ENCODE measurements at places on chromosomes 4 and X.

DNA sequence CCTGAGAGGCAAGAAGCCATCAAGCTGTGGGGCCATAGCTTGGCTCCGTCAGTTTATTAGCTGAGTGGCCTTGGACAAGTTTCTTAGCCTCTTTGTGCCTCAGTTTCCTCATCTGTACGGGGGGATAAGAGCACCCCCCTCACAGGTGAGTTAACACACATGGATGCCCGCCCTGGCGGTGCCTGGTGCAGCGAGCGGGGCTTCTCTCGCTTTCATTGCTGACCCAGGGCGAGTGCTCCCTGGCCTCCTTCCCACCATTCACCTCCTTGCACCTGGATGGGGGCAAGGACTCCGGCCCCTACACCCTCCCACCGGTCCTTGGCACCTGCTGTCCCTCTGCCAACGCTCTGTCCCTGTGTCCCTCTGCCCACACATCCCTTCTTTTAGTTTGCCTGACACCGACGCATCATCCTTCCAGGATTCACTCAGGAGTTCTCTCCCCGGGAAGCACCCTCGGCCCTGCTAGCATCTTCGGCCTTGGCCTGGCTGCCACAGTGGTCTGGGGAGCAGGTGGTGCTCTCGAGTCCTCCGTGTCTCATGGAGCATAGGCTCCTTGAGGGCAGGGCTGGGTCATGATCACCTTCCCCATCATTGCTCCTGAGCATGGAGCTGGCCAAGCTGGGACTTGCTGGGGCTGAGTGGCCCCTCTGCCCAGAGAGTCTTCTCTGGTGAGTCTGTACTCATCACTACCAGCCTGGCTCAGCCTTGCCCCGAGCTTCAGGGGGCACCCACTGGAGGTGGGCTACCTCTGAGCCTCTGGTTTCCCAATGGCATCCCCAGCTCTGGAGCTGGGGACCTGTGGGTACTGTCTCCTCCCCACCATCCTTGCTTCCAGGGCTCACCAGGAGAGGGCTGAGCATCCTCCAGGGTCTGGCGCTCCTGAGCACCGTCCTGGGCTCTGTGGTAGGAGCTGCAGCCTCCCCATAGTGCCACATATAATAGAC, 53.8 kb upstream of the SORCS2 start:
- DNase-seq, result no peak

DNA sequence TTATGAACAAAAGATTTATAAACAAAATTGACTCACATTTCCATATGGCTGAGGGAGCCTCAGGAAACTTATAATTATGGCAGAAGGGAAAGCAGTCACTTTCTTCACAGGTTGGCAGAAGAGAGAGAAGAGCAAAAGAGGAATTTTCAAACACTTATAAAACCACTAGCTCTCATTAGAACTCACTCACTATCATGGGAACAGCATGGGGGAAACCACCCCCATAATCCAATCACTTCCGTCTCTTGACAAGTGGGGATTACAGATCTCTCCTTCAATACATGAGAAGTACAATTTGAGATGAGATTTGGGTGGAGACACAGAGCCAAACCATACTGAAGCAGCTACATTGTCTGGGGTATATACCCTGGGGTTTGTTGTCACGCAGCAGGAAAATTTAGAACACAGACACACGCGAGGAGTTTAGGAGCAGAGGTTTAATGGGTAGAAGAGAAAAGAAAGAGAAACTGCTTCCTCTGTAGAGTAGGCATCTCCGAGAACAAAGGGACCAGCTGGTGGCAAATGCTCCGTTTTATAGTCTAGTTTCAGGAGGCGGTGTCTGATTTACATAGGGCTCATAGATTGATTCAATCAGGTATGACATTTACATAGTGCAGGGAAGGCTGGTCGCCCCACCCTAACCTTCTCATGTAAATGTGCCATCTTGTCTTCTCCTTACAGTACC, 2277.7 kb upstream of the AGA start:
- no peak for DNase-seq

DNA sequence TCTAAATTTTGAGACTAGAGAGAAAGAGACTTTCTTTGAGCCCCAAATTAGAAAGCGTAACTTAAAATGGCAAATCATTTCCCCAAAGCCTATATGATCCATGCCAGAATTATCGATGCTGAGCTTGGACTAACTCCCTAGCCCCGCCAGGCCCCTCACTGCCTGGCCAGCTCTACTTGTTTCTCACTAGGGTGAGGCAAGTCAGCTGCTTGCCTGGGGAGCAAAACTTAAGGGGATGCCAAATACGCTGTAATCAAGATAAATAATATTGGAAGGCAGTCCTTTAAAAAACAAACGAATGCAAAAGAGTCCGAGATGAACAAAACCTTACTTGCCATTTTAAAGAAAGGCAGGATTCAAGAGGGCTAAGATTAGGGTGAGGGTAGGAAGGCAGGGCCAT, 236.0 kb downstream of the FRMPD4 start:
- DNase-seq, result no peak

DNA sequence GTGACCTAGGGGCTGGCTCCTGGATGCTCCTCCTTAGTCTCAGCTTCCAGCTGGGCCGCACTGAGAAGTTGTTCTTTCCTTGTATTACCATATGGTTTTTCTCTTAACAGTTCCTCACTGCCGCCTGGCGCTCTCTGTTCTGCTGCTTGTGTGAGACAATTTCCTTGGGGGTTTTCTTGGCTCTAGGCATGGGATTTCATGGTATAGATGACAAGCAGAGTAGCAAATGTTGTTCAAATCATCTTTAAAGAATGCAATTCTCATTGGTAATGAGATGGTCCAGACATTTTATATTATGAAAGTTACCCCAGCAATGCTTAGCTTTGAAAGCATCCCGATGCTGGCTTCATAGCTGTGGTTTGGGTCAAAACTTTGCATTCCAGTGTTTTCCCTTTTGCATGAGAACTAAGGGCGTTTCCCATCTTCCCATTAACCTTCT, 37.6 kb downstream of the SEPTIN11 start:
- no peak for DNase-seq

DNA sequence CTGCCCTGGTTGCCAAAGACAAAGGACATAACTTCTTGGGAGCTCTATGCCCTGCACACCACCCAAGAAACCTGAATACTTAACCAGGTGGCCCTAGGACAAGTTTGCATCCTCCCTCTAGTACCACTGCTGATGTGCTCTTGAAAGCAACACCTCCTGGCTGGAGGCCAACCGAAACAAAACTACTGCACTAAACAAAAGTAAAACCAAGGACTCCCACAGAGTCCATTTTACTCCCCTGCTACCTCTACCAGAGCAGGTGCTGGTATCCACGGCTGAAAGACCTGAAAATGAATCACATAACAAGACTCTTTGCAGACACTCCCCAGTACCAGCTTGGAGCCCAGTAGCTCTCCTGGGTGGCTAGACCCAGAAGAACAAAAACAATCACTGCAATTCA, 941.8 kb downstream of the RAPGEF2 start:
- DNase-seq, result no peak

DNA sequence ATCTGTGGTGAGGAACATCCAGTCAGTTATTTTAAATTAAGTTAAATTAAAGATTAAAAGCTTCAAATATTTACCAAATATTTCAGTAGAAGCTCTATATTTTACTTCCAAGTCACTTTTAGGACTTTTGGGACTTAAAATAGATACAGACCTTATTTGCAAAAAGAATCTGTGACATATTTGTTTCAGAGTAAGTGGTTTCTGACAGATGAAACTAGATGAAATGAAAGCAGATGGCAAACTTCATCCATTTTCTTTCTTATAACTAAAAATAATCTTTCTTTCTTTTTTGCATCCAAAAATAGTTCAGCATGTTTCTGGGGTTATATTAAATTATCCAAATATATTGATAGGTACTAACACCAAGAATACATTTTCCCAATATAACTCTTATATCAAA, 6.6 kb upstream of the UTP3 start:
- no peak for DNase-seq

DNA sequence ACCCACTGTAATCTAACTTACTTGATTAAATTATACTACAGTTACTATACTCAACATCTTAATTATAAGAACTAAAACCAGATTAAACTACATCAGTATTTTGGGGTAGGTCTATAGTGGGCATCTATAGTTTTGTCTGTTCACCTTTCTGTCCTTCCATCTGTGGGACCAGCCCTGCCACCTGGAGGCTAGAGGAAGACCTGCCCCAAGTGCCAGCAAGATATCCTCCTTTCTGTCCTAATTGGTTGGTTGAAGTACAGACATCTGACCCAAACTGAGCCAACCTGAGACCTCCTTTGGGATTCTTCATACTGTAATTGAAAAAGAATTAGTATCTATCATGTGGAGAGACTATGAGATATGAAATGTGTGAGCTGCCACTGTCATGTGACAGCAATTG, 172.2 kb upstream of the TLL1 start:
- no peak for DNase-seq

- DNase-seq, result no peak
Observed at GRCh38 chrX:129798888-129799287, 19.1 kb downstream of the SASH3 start.

GRCh38 chr4:3263053-3263875, 14.3 kb downstream of the MSANTD1 start:
- no peak for DNase-seq

DNA sequence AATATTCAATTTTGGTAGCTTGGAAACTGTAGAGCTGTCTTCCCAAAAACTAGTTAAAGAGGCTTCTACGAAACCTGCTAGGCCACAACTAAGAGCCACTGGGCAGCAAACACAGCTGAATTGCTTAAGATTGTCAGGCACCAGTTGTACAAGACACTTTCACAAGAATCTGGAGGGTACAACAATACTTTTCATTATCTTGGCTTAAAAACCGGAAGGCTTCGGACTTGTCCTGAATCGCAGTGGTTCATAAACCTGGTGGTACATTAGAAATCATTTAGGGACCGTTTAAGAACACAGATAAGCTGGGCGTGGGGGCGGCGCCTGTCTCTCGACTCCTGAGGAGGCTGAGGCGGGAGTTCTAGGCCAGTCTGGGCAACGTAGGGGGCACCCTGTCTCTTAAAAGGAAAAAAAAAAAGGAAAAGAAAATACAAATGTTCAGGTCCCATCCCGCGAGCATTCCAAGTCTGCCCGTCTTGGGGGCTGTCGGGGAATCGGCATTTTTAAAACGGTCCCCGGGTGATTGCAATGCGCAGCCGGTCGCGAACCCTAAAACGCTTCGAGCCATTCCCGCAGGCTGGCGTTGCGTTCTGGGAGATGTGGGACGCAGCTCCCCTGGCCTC, 763 bp downstream of the PYURF start:
- no peak for DNase-seq

DNA sequence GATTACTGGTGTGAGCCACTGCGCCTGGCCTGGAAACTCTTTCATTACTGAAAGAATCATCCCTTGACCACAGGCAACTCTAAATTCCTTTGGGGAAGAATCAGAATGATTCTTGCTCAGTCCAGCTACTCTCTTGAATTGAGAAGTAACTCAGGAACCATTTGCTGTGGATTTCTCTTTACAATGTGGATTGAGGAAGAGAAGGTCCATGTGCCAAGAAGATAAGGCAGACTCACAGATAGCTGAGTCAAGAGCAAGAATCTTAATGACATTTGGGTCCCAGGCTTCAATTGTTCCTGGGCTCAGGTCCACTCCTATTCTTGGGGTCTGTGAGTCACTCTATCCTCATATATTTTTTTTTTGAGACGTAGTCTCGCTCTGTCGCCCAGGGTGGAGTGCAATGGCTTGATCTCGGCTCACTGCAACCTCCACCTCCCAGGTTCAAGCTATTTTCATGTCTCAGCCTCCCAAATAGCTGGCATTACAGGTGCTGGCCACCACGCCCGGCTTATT, 6.2 kb upstream of the MGARP start:
- no peak for DNase-seq

DNA sequence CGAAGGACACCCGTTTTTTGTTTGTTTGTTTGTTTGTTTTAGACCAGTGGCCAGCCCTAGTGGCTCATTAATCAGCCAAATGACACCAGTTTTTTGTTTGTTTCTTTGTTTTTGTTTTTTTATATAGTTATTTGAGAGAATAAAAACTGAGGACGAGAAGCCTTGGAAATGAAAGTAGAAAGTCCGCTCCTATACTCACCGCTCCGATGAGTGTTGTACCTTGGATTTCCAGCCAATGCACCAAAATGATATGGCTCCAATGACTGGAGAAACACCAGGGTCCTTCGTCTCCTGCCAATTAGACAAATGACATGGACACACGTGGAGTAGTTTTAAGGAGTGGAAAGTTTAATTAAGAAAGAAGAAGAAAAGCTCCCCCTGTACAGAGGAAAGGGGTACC, 87.9 kb downstream of the ZXDA start:
- no peak for DNase-seq

DNA sequence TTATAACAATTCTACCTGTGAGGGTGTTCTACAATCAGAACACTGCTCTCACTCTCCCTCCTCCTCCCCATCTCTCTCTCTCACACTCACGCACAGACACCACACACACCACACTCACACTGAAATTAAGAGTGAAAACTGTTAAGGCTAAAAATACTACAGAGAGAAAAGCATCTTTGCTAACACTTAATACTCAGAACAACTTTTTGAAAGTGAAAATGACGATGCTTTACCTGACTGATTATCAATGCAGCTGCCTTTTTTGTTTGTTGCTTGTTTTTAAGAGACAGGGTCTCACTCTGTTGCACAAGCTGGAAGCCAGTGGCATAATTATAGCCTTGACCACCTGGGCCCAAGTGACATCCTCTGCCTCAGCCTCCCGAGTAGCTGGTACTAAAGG, 222.4 kb downstream of the APBB2 start:
- no peak for DNase-seq

- no peak for DNase-seq
Observed at GRCh38 chr4:57443308-57443707, 333.1 kb upstream of the IGFBP7 start.

- no peak for DNase-seq
Observed at GRCh38 chr4:54550395-54551171, 107.2 kb upstream of the KIT start.
